ENCODE measurements at places on chromosomes 6 and 20.

DNA sequence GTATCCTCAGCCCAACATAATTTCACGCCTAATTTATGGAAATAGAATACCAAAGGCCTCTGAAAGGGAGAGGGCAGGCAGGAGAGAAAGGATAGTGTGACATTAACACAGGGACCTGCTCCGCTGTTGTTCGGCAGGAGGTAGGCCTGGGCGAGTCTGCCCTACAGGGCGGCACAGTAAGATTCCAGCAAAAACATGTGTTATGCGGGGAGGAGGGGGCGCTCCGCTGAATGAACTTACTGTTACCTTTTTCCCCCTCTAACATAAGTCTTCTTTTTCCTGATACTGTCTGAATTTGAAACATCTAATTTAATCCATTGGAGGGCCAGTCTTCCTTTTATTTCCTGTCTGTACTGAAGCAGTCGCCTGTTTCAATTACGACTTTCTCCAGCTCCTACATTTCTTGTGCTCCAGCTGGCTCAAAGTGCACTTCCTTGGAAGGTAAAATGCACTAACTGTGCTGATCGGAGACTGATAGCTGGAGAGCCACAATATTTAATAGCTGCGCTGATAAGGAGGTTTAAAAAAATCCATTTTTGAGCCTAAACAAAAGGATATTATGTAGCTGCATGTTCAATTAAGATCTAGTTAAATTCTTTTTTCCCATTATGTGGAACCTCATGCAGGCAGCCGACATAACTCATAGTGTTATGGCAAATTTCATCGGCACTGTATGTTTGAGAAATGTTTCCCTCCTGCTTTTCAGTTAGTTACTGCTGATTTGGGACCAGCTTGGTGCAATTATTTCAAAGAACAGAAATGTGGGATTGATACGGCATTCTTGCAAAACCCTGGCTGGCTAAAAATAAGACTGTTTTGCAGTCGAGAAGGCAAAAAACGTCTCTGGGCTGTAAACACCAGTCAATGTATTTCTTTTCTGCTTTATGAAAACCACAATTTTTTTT, 193.0 kb downstream of the FOXC1 start:
- DNase-seq: no peak

DNA sequence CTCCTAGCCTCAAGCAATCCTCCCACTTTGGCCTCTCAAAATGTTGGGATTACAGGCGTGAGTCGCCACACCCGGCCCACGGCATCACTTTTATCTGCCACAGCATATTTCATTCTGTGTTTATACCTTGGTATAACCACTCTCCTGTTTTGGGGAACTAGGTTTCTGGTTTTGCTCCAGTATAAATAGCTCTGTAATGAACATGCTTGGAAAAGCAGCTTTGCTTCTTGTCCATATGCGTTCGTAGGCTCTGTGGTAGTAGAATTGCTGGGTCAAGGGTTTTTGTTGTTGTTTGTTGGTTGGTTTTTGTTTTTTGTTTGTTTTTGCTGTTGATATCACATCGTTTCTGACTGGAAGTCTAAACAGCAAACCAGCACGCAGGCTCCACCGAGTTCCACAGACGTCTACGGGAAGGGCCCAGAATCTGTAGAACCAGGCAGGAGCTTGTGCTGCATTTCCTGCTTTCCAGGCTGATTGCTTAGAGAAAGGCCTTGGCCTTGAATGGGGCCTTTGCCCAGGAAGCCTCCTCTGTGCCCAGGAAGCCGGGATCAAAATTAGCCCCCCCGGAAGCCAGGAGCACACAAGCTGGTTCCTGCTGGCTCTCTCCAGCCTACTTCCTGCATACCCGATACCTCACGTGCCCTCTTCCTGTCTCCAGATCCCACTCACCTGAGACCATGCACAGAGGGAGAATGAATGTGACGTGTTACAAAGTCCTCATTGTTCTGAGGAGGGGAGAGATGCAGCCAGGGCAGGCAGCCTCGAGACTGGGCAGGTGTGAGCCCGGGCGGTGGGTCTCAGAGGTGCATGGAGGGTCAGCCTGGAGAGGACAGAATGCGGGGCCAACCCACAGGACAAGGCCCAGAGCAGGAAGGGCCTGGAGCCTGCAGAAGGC, 34.7 kb downstream of the AAR2 start:
- DNase-seq: no peak

GRCh38 chr20:35468671-35469334, 13.4 kb downstream of the CEP250 start:
- no peak for DNase-seq

GRCh38 chr6:156832669-156833068, 55.5 kb downstream of the ARID1B start:
- no peak for DNase-seq

DNA sequence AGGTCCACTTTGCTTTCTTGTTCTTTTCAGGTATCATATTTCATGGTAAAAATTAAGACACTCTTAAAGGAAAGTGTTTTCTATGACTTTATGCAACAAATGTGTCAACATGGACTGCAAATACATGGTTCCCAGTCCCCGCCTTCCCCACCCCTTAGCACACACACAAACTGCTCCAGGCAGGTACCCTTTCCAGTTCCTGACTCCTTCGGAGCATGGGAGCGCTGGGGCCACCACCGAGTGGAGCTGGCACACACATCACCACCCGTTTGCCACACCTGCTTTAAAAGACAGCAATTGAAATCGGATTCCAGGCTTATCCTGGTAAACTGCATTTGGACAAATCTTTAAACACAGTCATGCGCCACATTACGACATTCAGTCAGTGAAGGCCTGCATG, 22.2 kb downstream of the RNASET2 start:
- DNase-seq: no peak

- DNase-seq: no peak
These were observed 54.4 kb downstream of the KDM1B start for GRCh38 chr6:18209539-18210197.

DNA sequence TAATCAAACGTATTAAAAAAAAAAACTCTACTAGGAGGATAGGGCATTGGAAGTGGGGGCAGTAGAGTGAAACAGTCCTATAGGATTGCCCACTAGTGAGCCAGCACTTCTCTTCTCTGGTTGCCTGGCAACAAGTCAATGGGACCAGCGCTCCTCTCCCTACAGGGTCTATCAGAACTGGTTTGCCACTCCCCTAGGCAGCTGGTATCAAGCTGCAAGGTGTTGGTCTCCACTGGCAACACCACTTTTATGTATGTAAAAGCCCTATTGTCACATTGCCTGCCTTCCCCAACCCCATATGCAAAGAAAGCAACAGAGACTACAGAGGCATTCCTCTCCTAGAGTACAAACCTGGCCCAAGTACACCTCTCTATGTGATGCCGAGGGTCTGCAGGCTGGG, 166.9 kb upstream of the MCHR2 start:
- no peak for DNase-seq
